NCI-H1092 (cell line): ENCODE measurements at places on chromosomes 7 and 10.

GRCh38 chr10:114928818-114929217 is 9.2 kb upstream of the TRUB1 start:
- no peak for DNase-seq

DNA sequence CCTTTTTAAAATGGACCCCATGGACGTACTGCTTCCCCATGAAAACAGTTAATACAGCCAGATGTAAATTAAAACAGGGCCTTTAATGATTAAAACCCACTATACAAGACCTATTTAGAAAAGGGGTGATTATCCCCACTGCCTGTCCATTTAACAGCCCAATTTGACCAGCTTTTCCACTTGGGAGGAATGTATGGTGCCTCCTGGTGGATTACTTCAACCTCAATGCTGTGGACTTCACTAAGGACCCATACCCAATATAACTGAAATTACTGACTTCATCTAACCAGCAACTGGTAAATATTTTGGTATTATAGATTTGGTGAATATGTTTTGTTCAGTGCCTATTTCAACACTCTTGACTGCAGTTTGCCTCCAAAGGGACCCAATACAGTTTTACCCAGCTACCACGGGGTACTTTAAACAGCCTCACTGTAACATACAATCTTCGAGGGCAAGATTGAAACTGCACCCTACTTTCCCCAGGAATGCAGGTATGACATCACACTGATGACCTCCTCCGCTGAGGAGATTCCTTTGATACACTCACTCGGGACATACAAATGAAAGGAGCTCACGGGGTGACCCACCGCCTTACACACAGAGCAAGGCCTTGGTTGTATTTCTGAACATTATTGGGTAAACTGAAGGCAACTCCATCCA is 192.8 kb downstream of the DNAJC1 start:
- no peak for DNase-seq

- DNase-seq = no peak
These were observed 740 bp downstream of the HTR7 start for GRCh38 chr10:90856964-90857634.

- DNase-seq = peak; percentile 79
These were observed 985 bp upstream of the ETV1 start for GRCh38 chr7:13990319-13990983.

GRCh38 chr10:96416643-96417042 is 57.8 kb upstream of the OPALIN start:
- no peak for DNase-seq

DNA sequence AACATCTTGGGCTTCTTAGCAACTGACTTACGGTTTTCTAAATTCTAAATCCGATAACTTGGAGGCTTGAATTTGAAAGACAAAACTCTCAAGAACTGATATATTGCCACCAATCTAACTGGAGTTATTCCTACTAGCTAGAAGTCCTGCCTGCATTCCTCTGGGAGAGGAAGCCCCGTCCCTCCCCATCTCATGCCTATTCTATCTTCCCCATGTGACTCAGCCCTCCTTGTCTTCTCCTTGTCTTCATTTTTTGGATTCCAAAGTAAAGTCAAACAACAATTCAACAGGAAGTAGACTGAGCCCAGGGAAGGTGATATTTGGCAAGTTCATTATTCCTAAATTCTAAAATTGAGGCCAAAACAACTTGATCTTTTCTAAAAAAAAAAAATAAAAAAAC is 587.7 kb downstream of the KCNMA1 start:
- no peak for DNase-seq
